Stimulated activated CD8-positive, alpha-beta memory T cell treated with anti-CD3 and anti-CD28 coated beads, Interleukin-2, amount 100 ng/mL, for 1 hour (primary cell): ENCODE measurements at places on chromosomes 5 and 9.

DNA sequence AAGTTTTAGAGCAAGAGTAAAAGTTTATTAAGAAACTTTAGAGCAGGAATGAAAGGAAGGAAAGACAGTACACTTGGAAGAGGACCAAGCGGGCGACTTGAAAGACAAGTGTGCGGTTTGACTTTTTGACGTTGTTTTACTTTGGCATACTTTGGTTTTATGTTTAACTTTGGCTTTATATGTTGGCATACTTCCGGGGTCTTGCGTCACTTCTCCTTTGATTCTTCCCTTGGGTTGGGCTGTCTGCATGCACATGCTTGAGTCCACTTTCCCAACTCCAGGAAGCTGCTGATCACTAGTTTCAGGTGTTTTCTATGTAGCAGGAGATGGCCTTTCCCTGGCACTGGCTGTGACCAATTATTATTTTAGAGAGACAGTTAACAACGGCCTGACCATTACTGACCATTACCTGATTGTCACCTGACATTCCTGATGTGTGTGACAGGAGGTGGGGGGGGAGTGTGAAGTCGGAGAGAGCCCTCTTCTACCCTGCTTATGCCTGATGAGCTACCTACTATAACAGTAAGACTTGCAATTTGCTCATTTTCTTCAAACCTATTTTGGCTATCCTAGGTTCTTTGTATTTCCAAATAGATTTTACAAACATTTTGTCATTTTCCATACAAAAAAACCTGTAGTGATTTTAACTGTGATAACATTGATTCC, 45.5 kb downstream of the TNFSF8 start:
- DNase-seq = no peak

DNA sequence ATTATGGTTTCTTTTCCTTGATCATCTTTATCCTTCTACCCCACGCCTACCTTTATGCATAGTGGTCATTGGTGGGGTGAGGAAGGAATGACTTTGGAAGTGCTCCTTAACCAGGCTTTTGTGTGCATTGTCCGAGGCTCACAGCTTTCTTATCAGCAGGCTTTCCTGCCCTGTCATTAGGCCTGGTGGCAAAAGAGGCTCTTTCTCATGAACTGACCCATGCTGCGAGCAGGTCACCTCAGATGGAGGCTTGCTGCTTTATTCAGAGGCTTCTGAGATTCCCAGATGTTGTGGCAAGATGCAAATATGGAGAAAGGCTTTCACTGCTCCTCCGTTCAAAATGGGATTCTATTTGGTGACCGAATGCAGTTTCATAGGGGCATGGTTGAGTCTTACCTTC, 57.4 kb upstream of the DMRTA1 start:
- no peak for DNase-seq

DNA sequence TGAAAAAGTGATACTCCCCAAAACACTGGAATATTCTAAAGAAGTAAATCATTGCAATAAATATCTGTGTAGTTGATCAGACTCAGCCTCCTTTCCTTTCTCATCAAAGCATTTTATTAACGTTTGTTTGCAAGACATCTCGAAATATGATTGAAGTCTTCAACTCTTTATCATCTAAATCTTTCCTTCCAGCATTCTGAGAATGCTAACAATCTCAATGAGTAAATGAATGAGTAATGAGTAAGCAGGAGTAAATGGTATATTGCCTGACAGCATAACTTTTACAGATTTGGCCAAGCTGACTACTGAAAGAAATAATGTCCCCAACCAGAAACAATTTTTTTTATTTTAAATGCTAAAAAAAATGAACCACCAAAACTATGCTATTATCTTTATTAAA, 157.1 kb downstream of the SLCO4C1 start:
- DNase-seq = no peak

GRCh38 chr5:7814816-7815215, 36.1 kb downstream of the CFAP90 start:
- DNase-seq = no peak

GRCh38 chr9:4371108-4371507, 71.2 kb upstream of the GLIS3 start:
- DNase-seq = no peak

GRCh38 chr5:99033014-99033900, 104.5 kb upstream of the CHD1 start:
- no peak for DNase-seq

- DNase-seq = no peak
These were observed 81.3 kb downstream of the OSTF1 start for GRCh38 chr9:75169623-75170022.

DNA sequence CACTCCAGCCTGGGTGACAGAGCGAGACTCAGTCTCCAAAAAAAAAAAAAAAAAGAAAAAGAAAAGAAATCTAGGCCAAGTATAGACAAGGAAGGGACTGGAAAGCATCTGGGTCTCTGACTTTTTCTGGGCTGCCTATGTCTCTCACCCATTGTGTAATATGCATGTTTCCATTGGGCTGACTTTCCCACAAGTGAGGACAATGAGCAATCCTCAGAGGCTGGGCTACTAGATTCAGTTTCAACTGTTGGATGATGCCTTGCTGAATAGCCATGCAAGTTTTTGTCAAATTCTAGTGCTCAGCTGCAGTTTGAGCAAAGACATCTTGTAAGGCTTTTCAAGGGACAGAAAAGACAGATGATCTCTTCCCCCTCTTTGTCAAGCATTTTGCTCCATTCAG, 82.1 kb downstream of the PHAX start:
- no peak for DNase-seq

- no peak for DNase-seq
These were observed 82.2 kb upstream of the ICE1 start for GRCh38 chr5:5340206-5340729.

DNA sequence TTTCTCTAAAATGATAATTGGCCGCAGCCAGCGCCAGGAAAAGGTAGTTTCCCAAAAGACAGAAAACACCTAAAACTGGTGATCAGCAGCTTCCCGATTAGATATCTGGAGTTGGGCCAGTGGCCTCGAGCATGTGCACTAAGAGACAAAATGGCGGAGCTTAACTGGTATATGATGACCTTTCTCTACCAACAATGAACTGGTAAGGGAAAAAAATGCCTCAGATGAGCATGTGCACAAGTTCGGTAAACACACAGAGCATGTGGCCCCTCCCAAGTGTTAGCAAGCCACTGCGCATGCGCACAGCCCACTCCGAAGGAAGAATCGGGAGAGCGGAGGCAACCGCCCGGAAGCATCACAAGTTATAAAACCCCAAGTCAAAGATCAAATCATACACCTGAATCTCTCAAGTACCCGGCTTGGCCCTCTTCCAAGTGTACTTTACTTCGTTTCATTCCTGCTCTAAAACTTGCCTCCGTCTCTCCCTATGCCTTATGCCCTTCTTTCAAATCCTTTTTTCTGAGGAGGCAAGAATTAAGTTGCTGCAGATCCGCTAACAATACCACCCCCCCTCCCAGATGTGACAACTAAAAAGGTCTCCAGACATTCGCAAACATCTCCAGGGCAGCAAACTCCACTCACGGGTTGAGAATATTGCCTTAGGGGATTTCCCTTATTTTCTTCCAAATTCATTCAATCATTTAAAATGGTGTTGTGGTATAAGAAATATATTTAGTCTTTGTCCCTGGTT, 15.0 kb upstream of the PTBP3 start:
- DNase-seq = peak; percentile 16

- no peak for DNase-seq
These were observed 259.1 kb downstream of the SH3GL2 start for GRCh38 chr9:17837965-17838364.

GRCh38 chr5:8726383-8727036, 819.4 kb downstream of the SEMA5A start:
- DNase-seq = no peak

- DNase-seq = no peak
These were observed 99.1 kb downstream of the PTTG1 start for GRCh38 chr5:160520609-160521391.
